Endothelial cell of umbilical vein (primary cell): ENCODE measurements at places on chromosomes 4 and X. TPM values are rescaled to one million over a fixed set of nuclear protein-coding genes. Genes with fewer than 3 reads are reported as not detected.

- DNase-seq = no peak
These were observed 178.1 kb downstream of the IL15 start for GRCh38 chr4:141814499-141814898.

GUCY1A1 gene
- 4.4 and 7.5 TPM in 2 replicates for total RNA-seq

DNA sequence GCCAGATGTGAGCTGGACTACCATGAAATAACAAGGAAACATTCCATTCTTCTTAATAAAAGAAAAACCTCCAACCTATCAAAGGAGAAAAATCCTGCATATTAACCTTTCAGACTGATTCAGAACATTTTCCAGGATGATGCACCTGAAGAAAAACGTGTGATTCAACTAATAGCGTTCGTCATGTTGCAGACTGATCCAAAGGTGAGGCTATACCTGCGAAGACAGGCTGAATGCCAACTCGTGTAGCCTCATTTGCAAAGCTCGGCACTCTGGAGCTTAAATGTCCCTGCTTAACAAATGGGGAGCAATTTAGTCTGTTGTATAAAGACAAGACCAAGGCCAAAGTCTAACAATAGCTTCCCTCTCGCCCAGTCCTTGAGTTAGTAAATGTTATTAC lies 172.0 kb upstream of the NOCT start:
- no peak for DNase-seq

- no peak for DNase-seq
These were observed 45.5 kb upstream of the HS3ST1 start for GRCh38 chr4:11474146-11474545.

GYPA gene
- not detected in 2 replicates for total RNA-seq

BMPR1B gene
- total RNA-seq = 1.4 and 2.1 TPM in 2 replicates

- no peak for DNase-seq
These were observed 282.1 kb upstream of the EMCN start for GRCh38 chr4:100799761-100800539.

EDA gene
- 0.44 and 1.2 TPM in 2 replicates for total RNA-seq

DNA sequence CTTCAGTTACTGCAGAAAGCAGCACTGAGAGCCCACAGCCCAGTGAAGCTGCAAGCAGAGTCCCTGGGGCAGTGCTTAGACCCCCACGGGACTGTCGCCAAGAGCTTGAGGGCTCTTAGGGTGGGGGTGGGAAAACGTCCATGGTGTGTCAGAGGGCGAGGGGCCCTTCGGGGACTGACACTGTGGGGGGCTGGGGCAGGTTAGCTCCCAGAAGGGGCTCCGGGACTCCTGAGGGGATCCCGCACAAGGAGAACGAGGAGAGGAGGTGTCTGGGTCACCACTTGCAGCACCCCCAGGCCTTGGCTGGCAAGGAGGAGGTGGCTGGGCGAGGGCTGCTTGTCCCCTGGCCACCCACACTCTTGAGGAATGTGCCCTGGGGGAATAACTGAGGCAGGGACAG lies 20.8 kb downstream of the NAT8L start:
- DNase-seq = no peak

DNA sequence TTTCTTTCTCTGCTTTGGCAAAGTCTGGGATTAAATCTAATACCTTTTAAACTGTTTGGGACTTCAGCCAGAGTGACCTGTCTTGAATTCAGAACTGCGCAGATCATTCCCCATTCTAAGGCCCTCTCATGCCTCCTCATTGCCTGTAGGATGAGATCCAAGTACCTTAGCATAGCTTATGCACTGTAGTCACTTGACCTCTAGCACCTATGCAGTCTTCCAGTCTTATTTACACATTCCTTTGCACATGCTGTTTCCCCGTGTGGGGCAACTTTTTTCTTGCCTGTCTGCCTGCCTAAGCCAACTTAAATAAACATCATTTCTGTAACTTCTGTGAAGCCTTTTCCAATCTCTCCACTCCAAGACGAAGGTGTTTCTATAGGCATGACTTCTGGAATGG lies 68.4 kb downstream of the AR start:
- DNase-seq = peak; percentile 73

DNA sequence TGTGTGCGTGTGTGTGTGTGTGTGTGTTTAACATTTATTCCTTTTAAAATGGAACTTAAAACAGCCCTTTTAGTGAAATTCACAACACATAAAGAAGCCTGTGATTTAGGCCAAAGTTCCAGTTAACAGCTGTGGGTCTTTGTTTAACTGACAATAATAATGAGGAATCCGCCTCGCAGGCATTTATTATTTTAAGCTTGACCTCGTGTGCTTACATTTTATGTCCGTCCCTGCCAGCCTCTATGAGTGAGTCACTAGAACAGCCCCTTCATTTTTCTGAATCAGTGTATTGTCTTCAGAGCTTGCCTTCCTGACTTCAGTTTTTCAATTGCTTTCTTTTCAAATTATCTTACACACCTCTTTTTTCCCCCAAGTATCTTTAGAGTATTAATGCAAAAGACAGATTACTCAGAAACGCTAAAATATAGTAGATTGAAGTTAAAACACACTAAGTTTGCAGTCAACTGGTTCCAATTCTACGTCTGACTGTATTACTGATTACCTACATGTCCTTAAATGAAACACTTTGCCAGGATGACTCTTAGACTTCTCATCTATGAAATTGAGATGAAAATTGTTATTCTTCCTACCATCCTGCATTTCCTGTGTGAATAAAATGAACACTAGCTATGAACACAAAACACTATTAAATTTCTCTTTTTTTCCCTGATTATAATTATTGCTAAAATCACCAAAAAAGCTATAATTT lies 319.6 kb upstream of the HS3ST1 start:
- DNase-seq = peak; percentile 96

DNA sequence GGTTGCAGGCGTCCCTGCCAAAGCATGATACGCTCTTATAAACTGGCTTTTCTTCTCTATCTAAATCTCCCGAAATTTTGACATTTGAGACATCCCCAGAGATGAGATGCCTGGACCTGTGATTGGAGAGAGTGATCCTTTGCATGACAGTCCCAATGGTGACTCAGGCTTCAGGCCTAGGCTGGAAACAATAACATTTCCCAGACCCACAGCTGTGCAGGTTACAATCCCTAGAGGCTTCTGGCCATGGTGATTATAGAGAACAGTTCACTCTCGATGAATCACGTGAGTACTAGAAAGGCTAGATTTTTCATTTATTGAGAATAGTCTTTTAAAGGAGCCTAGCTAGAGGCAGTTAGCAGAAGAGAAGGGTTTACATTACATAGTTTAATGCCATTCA lies 75.9 kb downstream of the SPATA18 start:
- no peak for DNase-seq

GRCh38 chrX:12986164-12986779 lies 11.4 kb downstream of the TMSB4X start:
- DNase-seq = no peak

- DNase-seq = no peak
These were observed 305.4 kb upstream of the NDST4 start for GRCh38 chr4:115418635-115419396.

- no peak for DNase-seq
These were observed 49.3 kb upstream of the EOLA2 start for GRCh38 chrX:149987613-149988012.

GC gene
- not detected in 2 replicates for total RNA-seq

PASD1 gene
- total RNA-seq = not detected in 2 replicates

- DNase-seq = no peak
These were observed 181.9 kb downstream of the SPRY1 start for GRCh38 chr4:123578276-123579029.

JAKMIP1 gene
- not detected in 2 replicates for total RNA-seq

GRCh38 chr4:107937040-107937439 lies 5.7 kb downstream of the CYP2U1 start:
- DNase-seq = no peak

GAGE12J gene
- total RNA-seq = not detected in 2 replicates

DNA sequence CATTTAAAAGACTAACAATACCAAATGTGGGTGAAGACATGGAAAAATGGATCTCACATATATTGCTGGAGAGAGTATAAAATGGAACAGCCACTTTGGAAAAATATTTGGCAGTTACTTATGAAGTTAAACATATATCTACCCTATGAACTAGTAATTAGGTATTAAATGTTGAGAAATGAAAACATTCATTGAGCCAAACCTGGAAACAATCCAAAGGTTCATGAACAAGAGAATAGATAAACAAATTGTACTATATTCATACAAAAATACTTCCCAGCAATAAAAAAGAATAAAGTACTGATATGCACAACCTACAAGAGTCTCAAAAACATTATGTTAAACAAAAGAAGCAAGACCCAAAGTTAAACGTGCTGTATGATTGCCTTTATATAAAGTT lies 4.0 kb upstream of the EGF start:
- DNase-seq = no peak

DNA sequence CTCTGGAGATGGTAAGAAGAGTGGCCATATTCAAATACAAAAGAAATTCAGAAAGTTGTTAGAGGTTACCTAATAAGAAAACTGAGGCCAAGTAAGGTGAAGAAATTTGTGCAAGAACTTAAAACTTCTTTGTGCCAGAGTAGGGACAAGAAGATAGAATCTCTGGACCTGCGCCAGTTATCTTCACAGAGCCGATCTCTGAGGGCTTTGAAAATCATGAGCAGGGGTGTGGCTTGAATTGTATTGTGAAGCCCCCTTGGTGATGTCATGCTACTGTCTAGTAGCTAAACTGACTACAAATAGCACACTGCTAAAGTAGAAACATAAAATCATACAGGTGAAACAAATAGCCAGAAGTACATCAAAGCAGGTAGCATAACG lies 184.6 kb downstream of the UGT8 start:
- DNase-seq = no peak

ELOVL6 gene
- 21.7 and 26.1 TPM in 2 replicates for total RNA-seq

RHOXF1 gene
- not detected in 2 replicates for total RNA-seq

- no peak for DNase-seq
These were observed 77.4 kb downstream of the TBL1X start for GRCh38 chrX:9542106-9542760.

DNA sequence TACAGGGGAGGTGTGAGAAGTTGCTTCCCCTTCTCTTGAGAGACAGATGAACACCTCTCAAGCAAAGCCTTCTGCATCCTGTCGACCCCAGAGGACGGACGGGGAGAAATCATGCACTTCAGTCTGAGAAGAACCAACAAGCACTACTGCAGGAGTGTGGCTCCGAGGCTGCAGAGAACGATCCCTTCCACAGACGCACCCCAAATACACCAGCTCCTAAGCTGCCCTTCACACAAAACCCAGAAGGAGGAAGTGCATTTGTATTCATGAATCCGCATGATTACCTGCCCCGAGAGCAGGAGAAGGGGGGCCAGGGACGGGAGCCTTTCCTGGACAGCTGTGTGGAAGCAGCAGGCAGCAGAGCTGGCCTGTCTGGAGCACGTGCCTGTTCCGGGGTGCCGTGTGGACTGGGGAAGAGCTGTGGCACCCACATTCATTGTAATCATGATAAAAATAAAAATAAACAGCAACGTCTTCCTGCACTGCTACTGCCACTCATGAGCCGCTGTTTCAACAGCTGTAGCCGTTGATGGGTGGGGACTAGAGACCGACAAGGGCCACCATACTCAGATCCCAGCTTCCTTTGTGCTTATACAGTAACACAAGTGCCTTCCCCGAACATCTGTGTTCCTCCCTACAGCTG lies 42.9 kb downstream of the ACSL1 start:
- DNase-seq = no peak

GRCh38 chrX:12920990-12921389 lies 14.6 kb downstream of the TLR8 start:
- DNase-seq = no peak

- DNase-seq = no peak
These were observed 6.8 kb upstream of the VSIG4 start for GRCh38 chrX:66046612-66047235.

GLRA2 gene
- total RNA-seq = not detected in 2 replicates

DNA sequence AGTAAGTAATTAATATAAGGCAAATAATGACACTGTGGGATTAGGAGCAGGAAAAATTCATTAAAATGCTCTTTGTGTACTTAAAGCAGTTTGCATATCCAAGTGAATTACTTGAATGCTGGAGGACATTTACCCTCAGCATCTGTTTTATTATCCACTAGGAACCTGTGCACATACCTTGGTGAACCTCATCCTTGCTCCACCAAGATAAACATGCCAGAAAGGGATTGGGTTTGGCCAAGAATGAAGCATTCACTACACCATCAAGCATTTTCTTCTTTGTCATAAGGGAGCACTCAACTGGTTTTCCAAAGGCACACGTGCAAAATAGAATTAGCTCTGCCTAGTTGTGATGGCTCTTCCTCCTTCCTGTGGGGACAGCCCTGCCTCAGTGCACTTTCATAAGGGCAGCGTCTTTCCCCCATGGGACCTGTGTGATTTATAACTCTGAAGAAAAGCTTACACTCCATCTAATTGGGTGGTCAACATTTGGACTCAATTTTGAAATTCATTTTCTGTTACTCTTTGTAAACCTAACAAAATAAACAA lies 291.7 kb downstream of the USP46 start:
- DNase-seq = no peak

FHIP1A gene
- total RNA-seq = 0.58 and 2.2 TPM in 2 replicates

DNA sequence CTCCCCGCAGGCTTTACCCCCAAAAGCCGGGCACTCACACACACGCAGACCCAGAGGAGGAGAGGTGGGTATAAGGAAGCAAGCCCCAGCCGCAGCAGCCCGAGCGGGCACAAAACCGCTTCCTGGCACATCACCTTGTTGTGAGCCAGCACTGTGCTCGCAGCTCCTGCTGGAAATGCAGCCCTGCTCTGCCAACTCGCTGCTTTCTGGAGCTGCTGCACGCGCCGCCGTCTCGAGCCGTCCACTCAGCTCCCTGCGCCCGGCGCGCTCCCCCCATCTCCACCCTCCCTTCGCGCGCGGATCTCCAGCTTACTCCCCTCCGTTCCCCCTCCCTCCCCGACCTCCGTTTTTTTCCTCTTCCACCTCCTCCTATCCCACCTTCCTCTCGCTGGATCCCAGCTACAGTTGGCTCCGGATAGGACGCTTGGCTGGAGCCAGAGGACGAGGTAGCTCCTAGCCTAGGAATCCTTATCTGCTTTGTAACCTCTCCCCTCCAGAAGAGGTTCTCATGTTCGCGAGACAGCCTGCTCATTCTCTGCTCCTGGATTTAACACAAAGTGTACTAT lies at the start of gene SPOCK3:
Gene SPOCK3 (minus strand): TSS at position 179 of the 566 bp plus-strand sequence.
- peak; percentile 41 for DNase-seq

DNA sequence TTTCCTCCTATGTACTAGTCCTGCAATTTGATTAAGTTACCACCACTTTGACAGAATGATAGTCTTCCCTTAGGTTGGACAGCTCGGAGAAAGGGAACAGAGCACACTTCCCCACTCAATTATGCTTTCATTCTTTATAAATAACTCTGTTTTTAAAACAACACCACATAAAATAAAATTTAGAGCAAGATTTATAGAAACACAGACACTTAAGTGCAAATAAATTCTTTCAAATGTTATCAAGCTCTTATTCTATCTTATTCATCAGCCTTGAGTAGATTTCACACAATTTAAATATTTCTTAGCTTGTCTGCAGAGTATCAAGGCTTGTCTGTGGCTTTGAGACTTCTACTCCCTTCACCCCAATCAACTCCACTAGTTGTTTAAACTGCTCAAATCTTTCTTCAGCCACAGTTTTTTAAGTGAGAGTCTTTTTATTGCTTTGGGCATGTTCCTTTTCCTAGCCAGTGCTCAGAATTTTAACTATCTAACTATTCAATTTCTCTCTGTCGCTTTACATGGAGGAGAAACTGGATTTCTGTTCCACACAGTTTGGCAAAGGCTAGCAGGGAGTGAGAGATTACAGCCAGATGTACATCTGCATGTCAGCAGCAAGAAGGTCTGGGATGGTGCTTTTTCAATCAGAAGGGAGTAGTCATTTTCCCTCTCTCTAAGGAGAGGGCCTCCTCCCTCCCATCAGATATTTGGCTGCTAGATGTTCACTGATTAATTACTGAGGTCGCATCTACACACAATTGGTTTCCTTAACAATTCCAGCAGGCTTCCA lies 53.1 kb upstream of the PLAC1 start:
- no peak for DNase-seq
